ENCODE measurements at places on chromosomes 5 and 9.
A peak's percentile ranks its signal among the peaks of the same experiment; 100 is the strongest.

- peak; percentile 55 for DNase-seq
Measured at GRCh38 chr9:124503713-124504529, 3.3 kb downstream of the NR5A1 start.

- DNase-seq: no peak
Measured at GRCh38 chr9:113139225-113139829, 11.5 kb upstream of the SLC31A2 start.

DNA sequence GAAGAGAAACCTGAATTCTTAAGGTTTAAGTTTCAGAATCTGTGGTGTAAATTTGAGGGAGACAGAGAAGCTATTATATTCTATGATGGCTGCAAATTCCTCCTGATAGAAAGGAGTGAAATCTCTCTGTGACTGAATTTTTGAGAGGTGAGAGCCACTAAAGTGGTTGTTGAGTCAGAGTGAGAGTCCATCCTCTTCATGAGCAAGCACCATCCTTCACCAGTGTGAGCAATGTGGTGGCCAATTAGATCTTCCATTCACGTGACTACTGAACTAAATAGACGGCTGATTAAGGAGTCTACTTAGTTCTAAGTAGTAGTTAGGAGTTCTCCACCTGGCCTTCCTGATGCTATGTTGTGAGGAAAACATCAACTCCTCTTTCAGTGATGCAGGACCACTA is 147.8 kb upstream of the CCNH start:
- no peak for DNase-seq

GRCh38 chr9:33418090-33418489 is 15.7 kb upstream of the AQP7 start:
- no peak for DNase-seq

DNA sequence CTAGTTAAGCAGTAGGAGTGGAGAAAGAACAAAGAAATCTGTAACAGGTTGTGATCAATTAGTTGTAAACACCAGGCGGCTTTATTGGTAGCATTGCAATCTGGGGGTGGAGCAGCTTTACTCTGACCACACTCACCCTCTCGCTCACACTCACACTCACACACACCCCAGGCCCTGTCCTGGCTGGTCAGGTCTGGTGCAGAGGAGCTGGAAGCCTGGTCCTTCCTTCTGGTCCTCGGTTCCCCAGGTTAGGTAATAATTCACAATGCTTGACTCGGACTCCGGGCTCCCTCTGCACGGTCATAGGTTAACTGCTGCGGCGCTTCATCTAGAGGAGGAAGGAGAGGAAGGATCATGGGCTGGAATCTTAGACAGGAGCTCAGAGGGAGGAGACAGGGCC is 1.6 kb downstream of the CCL19 start:
- DNase-seq: no peak

DNA sequence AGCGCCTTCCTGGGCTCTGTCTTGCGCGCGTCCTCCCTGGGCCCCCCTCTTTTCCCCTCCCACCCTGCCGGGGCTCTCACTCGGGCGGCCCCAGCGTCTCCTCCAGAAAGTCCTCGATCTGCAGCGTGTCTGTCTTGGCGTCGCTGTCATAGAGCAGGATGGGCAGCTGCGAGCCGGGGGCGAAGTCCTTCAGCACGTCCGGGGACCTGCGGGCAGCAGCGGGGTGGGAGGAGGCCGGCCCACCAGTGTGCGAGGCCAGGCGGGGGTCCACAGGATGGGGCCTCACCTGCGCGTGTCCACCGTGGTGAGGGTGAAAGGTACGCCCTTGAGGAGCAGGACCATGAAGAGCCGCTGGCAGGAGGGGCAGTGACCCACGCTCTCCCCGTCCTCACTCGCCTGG is 1.0 kb downstream of the CLIC3 start:
- no peak for DNase-seq

DNA sequence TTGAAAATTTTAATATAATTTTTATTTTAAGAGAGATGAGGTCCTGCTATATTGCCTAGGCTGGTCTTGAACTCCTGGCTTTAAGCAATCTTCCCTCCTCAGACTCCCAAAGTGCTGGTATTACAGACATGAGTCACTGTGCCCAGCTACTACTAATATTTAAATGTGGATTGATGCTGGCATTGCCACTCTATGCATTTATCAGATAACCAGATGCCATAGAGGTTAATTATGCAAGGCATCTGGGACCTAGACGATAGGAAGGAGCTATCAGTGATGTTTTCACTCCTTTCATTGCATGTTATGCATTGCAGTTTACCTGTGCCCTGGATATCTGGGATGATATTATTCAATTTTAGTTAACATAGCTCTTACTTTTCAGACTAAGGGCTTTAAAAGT is 127.0 kb downstream of the RPS23 start:
- DNase-seq: no peak

- no peak for DNase-seq
Measured at GRCh38 chr5:129440424-129440823, 19.7 kb upstream of the ADAMTS19 start.

DNA sequence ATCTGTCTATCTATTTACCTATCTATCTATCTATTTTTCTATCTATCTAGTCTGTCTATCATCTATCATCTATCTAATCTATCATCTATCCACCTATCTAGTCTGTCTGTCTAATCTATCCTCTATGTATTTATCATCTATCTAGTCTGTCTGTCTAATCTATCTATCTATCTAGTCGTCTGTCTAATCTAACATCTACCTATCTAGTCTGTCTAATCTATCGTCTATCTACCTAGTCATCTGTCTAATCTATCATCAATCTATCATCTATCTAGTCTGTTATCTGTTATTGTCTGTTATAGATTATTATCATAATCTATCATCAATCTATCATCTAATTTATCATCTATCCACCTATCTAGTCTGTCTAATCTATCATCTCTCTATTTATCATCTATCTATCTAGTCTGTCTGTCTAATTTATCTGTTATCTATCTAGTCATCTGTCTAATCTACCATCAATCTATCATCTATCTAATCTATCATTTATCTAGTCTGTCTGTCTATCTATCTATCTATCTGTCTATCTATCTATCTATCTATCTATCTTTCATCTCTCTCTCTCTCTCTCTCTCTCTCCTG is 80.2 kb upstream of the ZNF618 start:
- no peak for DNase-seq

DNA sequence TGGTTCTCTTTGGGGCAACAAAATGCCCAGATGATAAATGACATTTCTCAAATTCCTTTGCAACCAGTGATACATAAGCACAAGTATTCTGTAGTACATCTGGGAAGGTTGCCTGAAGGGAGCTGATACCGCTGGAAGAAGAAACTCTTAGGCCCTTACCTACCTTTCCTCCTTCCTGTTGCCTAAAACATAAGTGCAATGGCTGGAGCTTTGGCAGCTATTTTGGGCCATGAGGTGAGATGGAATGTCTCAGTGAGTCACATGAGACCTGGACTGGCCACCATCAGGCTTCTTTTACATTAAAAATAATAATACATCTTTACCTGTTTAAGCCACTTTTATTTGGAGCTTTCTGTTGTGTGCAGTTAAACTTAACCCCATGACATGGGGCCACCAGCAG is 11.2 kb upstream of the ADGRD2 start:
- DNase-seq: no peak

DNA sequence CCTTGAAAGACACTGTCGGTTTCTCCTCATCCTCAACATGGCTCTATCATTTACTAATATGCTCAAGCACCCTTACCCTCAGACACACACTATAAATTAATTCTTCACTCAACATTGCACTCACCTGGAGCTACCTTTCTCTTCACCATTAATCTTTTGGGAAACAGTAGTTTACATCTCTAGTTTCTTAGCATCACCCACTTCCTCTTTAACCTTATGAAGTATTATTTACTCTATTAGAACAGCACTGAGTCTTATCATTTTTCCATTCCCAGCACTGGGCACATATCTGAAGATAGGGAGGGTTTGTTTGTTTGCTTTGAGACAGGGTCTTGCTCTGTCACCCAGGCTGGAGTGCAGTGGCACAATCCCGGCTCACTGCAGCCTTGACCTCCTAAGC is 213.5 kb downstream of the SMARCA2 start:
- DNase-seq: no peak

DNA sequence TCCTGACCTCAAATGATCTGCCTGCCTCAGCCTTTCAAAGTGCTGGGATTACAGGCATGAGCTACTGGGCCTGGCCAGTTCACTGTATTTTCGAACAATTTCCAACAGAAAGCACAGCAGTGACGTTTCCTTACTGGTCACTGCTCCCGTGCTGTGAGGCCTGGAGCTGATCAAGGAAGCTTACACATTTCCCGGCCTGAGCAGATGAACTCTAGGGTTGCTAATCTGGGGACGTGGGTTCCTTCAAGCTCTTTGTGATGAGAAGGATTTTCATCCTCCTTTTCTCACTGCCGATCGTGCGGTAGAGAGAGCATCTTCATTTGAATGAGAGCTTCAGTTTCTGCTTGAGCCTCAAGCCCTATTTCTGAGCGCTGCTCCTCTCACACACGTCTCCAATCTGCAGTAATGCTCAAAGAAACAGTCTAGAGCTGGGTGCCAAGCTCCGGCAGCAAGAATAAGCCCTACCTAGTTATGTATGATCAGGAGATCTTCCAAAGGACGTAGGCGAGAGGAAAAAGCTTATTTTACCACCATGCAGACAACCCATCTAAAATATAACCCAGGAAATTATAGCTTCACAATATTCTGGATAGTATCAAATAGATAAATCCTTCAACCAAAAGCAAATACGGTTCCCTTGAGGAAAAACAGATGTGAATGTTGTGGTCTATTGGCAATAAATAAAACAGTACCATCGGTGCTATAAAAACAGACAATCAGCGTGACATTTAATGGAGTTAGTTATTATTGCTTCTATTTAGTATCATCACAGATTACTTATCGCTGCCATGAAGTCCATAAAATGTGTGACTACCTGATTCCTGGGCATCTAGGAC is 7.3 kb upstream of the SPATA24 start:
- no peak for DNase-seq

- DNase-seq: peak; percentile 25
Measured at GRCh38 chr5:78162253-78162862, 132.1 kb downstream of the AP3B1 start.

DNA sequence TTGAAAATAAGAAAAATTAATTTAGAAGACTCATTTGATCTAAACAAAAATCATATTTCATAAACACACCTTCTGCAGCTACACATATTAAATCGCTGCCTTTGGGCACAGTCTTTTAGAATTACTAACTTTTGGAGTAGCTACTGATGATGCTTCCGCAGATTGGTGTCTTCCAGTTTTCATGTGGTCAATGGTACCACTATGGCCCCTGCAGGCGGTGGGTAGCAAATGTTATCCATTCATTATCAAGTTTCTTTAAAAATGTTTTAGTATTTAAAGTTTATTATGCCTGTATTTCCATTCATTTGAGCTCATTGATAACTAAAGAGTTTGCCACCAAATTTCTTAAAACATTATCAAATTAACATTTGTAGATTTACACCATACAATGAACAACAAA is 122.9 kb upstream of the GRAMD2B start:
- DNase-seq: no peak

DNA sequence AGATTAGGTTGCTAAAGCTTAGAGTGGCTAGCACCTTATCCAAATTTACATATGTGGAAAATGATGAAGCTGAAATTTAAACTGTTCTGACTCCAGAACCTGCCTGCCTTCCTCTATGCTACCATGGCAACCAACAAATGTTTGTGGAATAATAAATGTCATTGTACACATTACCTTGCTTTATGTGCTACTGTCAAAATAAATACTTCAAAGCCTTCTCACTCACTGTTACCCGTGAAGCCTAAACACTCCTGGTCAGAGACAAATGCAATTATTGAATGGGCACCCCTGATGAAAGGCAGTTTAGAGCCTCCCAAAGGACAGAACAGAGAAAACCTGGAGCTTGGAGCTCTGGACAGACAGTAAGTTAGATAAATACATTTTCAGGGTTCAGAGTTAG is 158.6 kb downstream of the FAM114A2 start:
- no peak for DNase-seq

- DNase-seq: no peak
Measured at GRCh38 chr9:113625486-113625885, 162.0 kb downstream of the RGS3 start.

- no peak for DNase-seq
Measured at GRCh38 chr5:54696931-54697330, 179.4 kb downstream of the SNX18 start.

DNA sequence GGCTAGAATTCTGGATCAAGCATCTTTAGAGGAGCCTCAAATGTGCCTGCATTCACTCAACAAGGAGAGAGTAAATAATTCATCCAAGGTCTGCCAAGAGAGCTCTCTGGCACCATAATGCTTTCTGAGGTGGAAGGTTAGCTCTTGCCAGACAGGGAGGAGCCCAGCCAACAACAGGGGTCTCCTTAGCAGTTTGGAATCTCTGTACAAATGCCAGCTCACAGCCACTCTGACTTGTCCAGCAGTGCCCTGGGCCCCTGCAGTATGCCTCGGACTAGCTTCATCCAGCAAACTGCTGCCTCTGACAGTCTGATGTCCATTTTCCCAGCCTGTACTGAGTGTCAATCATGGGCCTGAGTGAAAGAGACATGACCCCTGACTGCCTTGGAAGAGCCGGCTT is 127.2 kb upstream of the SLC44A1 start:
- no peak for DNase-seq

- peak; percentile 70 for DNase-seq
Measured at GRCh38 chr9:105157171-105157583, 87.3 kb upstream of the SLC44A1 start.

GRCh38 chr5:40623480-40624420 is 56.0 kb upstream of the PTGER4 start:
- DNase-seq: no peak

GRCh38 chr9:120544441-120544840 is 35.5 kb downstream of the CDK5RAP2 start:
- DNase-seq: no peak

- no peak for DNase-seq
Measured at GRCh38 chr9:79279356-79279755, 292.4 kb upstream of the TLE4 start.

GRCh38 chr5:127213231-127213630 is 77.4 kb upstream of the MEGF10 start:
- no peak for DNase-seq

GRCh38 chr5:135535420-135535819 is 344 bp downstream of the NEUROG1 start:
- DNase-seq: no peak

GRCh38 chr5:95060098-95060497 is 224.8 kb downstream of the MCTP1 start:
- DNase-seq: no peak

- DNase-seq: peak; percentile 66
Measured at GRCh38 chr9:137406876-137407589, 15.9 kb downstream of the EXD3 start.

GRCh38 chr9:30244877-30245276 is 2139.6 kb upstream of the ACO1 start:
- no peak for DNase-seq

- DNase-seq: no peak
Measured at GRCh38 chr5:77282337-77283027, 72.0 kb downstream of the PDE8B start.

- no peak for DNase-seq
Measured at GRCh38 chr9:13118313-13118712, 161.2 kb downstream of the MPDZ start.

DNA sequence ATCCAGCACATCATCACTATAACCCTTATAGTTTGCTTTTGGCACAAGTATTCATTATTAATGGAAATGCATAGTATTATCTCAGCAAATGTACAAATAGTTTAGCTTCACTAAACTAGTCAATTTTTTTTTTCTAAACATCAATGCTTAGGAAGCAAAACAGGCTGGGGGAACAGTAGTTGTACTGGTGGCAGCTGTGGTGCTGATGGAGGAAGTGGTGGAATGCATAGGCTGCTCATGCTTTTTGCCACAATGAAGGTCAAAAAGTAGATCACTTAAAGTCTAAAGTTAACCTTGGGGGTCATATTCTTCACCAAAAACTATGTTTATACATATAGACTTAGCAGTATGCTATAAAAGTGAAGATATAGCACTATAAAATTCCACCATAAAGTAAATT is 36.3 kb upstream of the CDKN2B start:
- no peak for DNase-seq

All from D341Med (cell line).